ENCODE measurements at places on chromosomes 4 and X. TPM values are rescaled to one million over a fixed set of nuclear protein-coding genes. Genes with fewer than 3 reads are reported as not detected.
A peak's percentile ranks its signal among the peaks of the same experiment; 100 is the strongest.

- no peak for DNase-seq
These were observed 34.0 kb upstream of the BRS3 start for GRCh38 chrX:136453771-136454170.

- DNase-seq, result no peak
These were observed 347.6 kb upstream of the FAM241A start for GRCh38 chr4:111797455-111798163.

DNA sequence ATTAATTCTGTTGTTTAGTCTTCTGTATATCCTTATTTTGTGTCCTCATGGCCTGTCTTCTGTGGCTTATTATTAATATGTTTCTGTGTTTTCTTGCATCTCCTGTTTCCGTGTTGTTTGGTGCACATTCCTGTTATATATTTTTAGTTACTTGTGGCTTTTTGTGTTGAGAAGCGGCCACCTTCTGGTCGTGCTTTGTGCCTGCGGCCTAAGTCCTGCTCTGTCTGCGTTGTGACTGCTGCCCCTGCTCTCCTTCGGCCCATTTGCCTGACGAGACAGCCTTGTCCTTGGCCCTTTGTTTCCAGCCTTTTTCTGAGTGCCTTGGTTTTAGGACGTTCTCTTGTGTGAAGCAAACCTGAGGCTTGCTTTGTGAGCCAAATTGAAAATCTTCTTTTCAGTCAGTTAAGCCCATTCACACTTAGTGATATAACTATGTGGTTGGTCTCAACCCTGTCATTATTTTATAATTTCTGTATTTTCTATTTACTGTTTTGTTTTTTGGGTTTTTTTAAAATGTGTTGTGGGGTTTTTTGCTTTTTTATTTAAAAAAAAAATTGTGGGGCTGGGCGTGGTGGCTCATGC lies 43.8 kb downstream of the TNIP2 start:
- DNase-seq, result no peak

GRCh38 chr4:72449705-72450104 lies 119.3 kb downstream of the ADAMTS3 start:
- no peak for DNase-seq

DNA sequence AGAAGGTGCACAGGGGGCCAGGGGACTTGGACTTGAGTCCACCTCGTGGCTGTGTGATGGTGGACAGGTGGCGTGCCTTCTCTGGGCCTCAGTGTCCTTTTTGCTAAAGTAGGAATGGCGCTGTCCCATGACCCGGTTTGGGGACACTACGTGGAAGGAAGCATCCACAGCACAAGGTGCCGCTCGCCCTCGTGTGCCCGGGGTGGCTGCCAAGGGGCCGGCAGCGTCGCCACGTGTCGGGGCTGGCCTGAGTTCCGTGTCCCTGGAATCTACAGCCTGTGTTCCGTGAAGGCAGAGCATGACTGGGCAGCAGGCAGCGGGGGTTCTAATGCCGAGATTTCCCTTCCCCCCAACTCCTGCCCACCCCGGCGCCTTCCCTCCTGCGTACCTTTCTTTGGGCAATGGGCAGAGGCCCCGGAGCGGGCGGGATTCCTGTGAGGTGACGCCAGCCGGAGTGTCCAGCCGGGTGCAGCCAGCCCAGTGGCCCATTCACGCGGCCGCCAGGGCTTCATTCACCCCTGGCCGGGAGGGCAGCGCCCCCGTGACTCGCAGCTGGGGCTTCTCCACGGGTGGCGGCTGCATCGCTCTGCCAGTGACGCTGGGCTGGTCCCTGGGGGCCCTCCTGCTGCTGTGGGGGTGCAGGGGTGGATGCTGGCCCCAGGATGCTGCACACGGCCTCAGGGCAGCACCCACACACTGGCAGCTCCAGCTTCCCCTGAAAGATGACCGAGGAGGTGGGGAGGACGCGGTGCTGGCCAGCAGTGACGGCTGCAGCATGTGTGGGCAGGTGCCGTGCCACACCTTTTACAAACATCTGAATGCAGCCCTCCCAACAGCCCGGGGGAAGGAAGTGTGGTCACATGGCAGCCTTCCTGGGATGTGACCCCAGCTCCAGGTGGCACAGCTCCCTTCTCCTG lies 21.2 kb downstream of the DOK7 start:
- DNase-seq, result peak; percentile 60

- no peak for DNase-seq
These were observed 88.6 kb downstream of the TSPAN7 start for GRCh38 chrX:38649674-38650647.

DNA sequence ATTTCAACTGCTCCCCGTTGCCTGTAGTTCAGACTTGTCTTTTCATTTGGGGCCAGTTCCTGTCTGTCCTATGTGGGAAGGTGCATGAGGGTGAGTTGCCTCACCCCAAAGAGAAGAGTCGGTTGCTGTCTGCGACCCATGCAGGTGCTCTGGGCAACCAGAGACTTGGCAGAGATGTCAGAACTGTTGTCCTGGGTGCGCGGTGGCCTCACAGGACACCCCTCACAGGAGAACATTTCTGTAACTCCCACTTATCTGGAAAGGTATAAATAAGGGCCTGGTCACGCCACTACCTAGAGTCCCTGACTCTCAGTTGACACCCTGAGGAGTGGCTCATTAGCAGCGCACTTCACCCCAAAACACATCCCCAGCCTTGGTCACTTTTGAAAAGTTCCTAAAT lies 9.7 kb upstream of the NAT8L start:
- no peak for DNase-seq

RAP1GDS1 gene
- 34.6 TPM for total RNA-seq

PITX2 gene
- total RNA-seq, result not detected

PDZD4 gene
- total RNA-seq, result 4.4 TPM
